ENCODE measurements at places on chromosomes 11 and 22.

DNA sequence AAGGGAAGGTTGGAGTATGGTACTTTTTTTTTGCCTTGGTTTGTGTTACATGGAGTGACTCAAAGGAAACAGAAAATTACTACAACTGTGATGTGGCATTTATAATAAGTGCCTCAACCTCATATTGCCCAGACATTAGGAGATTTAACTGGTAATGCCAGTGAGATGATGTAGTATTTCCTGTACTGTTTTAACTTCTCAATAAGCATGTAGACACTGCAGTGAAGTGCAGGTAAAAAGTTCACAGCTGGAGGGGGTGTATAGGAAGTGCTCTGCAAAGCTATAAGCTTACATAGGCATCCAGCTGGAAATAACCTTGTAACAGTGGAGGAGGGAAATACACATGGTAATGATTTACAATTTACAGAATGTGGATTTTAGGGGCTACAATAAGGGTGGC lies 138.2 kb upstream of the MTMR2 start:
- H3K27me3 ChIP-seq: no peaks in the 10 kb centered on the region
- DNase-seq: no peak
- H3K36me3 ChIP-seq: no peaks in the 10 kb centered on the region
- H3K4me1 ChIP-seq: no peaks in the 10 kb centered on the region
- H3K27ac ChIP-seq: no peak overlapping the region
- no peak overlapping the region for H3K4me3 ChIP-seq

GRCh38 chr11:34145847-34146381 lies 40.5 kb downstream of the NAT10 start:
- H3K27me3 ChIP-seq: no peaks in the 10 kb centered on the region
- DNase-seq: no peak
- no peaks in the 10 kb centered on the region for H3K4me1 ChIP-seq
- no peak overlapping the region for H3K4me3 ChIP-seq

DNA sequence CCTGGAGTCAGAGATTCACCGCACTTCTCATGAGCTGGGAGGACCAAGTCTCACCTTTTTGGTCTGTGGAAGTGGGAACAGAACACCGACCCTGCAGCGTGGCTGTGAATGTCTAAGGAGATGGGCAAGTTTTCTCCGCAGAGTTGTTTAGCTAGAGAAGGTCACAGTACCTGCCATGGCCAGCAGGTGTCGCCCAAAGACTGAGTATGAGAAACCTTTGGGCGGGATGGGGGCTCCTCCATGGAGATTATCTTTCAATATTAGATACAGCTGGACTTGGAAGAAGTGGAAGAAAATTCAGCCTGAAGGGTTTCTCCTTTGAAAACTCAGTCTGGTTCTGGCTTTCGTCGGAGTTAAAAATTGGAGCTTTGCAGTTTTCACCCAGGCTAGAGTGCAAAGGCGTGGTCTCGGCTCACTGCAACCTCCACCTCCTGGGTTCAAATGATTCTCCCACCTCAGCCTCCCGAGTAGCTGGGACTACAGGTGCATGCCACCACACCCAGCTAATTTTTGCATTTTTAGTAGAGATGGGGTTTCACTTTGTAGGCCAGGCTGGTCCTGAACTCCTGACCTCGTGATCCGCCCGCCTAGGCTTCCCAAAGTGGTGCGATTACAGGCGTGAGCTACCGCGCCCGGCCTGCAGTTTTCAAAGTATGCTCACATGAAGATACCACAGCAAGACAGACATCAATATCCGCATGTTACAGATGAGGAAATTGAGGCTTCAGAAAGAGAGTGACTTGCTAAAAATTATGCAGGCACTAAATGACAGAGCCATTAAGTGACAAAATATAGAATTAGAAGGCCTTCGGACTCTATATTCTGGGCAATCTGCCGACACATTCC lies 10.7 kb upstream of the DSCAML1 start:
- H3K36me3 ChIP-seq: no peaks in the 10 kb centered on the region
- H3K4me1 ChIP-seq: no peaks in the 10 kb centered on the region
- no peak overlapping the region for H3K4me3 ChIP-seq
- H3K27me3 ChIP-seq: no peaks in the 10 kb centered on the region

- no peak overlapping the region for H3K4me3 ChIP-seq
- no peak for DNase-seq
- H3K4me1 ChIP-seq: peaks cover 39% of the 10 kb centered on the region
- H3K27ac ChIP-seq: no peak overlapping the region
- no peaks in the 10 kb centered on the region for H3K36me3 ChIP-seq
- no peaks in the 10 kb centered on the region for H3K27me3 ChIP-seq
Measured at GRCh38 chr11:61579676-61580270, 1.1 kb downstream of the SYT7 start.

- H3K4me1 ChIP-seq: no peaks in the 10 kb centered on the region
- no peak overlapping the region for H3K4me3 ChIP-seq
- H3K27me3 ChIP-seq: peaks cover 20% of the 10 kb centered on the region
- DNase-seq: no peak
- no peak overlapping the region for H3K27ac ChIP-seq
Measured at GRCh38 chr11:46162700-46163099, 41.4 kb upstream of the PHF21A start.

- no peaks in the 10 kb centered on the region for H3K4me1 ChIP-seq
- no peak for DNase-seq
- no peak overlapping the region for H3K27ac ChIP-seq
- H3K36me3 ChIP-seq: peaks cover 4% of the 10 kb centered on the region
- no peak overlapping the region for H3K4me3 ChIP-seq
- H3K27me3 ChIP-seq: no peaks in the 10 kb centered on the region
Measured at GRCh38 chr11:63821411-63821810, 8.2 kb downstream of the SPINDOC start.

- H3K36me3 ChIP-seq: no peaks in the 10 kb centered on the region
- no peaks in the 10 kb centered on the region for H3K27me3 ChIP-seq
- DNase-seq: no peak
- no peak overlapping the region for H3K4me3 ChIP-seq
Measured at GRCh38 chr11:85137597-85137996, 489.5 kb downstream of the DLG2 start.

GRCh38 chr22:48708558-48709245 lies 1119.0 kb downstream of the BRD1 start:
- no peak overlapping the region for H3K4me3 ChIP-seq
- DNase-seq: no peak
- no peak overlapping the region for H3K27ac ChIP-seq
- no peaks in the 10 kb centered on the region for H3K27me3 ChIP-seq
- H3K36me3 ChIP-seq: no peaks in the 10 kb centered on the region
- H3K4me1 ChIP-seq: no peaks in the 10 kb centered on the region

- no peaks in the 10 kb centered on the region for H3K27me3 ChIP-seq
- H3K27ac ChIP-seq: no peak overlapping the region
- no peak overlapping the region for H3K4me3 ChIP-seq
- H3K36me3 ChIP-seq: peaks cover 2% of the 10 kb centered on the region
- no peaks in the 10 kb centered on the region for H3K4me1 ChIP-seq
Measured at GRCh38 chr11:12516387-12517105, 139.2 kb downstream of the PARVA start.

DNA sequence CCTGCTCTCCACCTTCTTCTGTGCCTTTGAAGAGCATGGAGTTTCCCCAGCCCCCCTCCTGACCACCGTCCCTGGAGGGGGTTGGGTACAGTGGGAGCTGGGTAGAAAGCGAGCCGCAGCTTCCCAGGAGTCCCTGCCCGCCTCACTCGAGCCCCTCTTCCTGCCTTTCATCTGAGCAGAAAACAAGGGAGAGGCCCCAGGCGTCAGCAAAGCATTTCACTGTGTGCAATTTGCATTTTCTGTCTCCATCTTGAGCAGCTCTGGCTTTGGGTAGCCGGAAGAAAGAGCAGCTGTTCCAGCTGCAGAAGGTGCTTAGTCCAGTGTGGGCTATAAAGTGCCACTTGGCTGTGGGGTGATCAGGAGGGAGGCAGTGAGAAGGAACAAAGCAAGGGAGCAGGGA lies 229.7 kb downstream of the CEP164 start:
- no peaks in the 10 kb centered on the region for H3K4me1 ChIP-seq
- no peak overlapping the region for H3K27ac ChIP-seq
- no peak overlapping the region for H3K4me3 ChIP-seq
- no peak for DNase-seq

- H3K27ac ChIP-seq: no peak overlapping the region
- DNase-seq: no peak
- no peaks in the 10 kb centered on the region for H3K36me3 ChIP-seq
- no peak overlapping the region for H3K4me3 ChIP-seq
- H3K4me1 ChIP-seq: no peaks in the 10 kb centered on the region
- H3K27me3 ChIP-seq: peaks cover 2% of the 10 kb centered on the region
Measured at GRCh38 chr22:34878171-34878570, 187.8 kb upstream of the ISX start.

DNA sequence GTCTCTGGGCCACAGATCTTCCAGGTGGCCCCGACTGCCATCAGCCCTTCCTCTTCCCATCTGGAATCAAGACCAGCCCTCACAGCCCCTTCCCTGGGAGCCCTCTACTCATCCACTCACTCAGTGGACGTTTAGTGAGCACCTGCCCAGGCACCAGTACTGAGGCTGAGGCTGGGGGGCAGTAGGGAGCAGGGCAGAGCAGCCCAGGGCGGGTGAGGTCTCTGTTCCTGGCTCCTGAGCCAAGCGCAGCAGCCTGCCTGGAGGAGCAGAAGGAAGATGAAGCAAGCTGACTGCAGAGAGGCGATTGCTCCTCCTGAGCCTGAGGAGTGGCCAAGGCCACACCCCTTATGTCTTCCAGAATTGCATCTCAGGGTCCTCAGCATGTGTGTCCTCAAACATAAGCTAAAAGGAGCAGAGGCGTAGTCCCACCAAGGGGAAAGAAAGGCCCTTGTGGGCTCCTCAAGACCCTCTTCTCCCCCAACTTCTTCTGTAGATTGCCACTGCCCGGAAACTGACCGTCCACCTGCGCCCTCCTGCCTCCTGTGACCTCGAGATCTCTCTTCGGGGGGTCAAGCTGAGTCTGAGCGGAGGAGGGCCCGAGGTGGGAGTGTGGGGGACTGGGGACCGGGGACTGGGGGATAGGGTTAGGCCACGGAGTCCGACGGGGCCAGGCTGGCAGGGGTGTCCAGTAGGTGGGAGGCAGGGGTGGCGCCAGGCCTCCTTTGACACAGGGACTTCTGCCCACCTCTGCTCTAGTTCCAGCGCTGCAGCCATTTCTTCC lies 5.8 kb downstream of the MAPK8IP2 start:
- no peaks in the 10 kb centered on the region for H3K36me3 ChIP-seq
- peaks cover 2% of the 10 kb centered on the region for H3K27me3 ChIP-seq
- DNase-seq: no peak
- no peak overlapping the region for H3K27ac ChIP-seq
- H3K4me3 ChIP-seq: no peak overlapping the region

GRCh38 chr22:28999919-29000556 lies 61.6 kb downstream of the C22orf31 start:
- no peaks in the 10 kb centered on the region for H3K27me3 ChIP-seq
- no peak overlapping the region for H3K27ac ChIP-seq
- H3K4me1 ChIP-seq: peaks cover 7% of the 10 kb centered on the region
- H3K4me3 ChIP-seq: no peak overlapping the region
- H3K36me3 ChIP-seq: no peaks in the 10 kb centered on the region
- DNase-seq: no peak
